Left forelimb (tissue), 1 donor: ENCODE measurements at places on chromosomes 2 and 18.
A peak's percentile ranks its signal among the peaks of the same experiment; 100 is the strongest.

DNA sequence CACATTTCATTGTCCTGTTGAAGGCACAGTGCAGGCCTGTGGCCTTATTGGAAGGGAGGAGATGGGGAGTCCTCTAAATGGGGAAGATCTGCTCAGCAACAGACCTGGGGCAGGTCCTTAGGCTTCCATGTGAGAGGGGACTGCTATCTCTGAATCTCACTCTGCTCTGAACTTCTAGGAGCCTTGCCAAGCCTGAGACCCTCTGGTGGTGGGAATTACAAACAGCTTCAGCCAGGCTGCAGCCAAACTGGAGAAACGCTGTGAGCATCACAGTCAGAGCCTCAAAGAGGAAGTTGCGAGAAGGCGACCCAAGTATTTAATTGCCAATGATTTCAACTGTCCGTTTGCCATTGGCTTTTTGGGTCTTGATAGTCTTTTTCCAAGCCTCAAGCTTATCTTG, 66.8 kb upstream of the MC2R start:
- DNase-seq: no peak

GRCh38 chr18:71238974-71239624, 950.3 kb downstream of the SOCS6 start:
- no peak for DNase-seq

- no peak for DNase-seq
These were observed 18.2 kb downstream of the SLC8A1 start for GRCh38 chr2:40433736-40434135.

DNA sequence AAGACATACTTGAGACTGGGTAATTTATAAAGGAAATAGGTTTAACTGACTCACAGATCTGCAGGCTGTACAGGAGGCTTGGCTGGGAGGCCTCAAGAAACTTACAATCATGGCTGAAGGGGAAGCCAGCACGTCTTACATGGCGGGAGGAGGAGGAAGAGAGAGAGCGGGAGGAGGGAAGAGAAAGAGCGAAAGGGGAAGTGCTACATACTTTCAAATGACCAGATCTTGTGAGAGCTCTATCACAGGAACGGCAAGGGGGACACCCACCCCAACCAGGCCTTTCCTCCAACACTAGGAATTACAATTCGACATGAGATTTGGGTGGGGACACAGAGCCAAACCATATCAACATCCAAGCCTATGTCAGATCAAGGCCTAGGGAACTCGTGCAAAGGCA, 24.2 kb downstream of the MYL12B start:
- DNase-seq: no peak

GRCh38 chr18:72107647-72108383, 436.3 kb downstream of the CBLN2 start:
- DNase-seq: no peak

GRCh38 chr2:215635071-215635787, 199.4 kb upstream of the FN1 start:
- no peak for DNase-seq

DNA sequence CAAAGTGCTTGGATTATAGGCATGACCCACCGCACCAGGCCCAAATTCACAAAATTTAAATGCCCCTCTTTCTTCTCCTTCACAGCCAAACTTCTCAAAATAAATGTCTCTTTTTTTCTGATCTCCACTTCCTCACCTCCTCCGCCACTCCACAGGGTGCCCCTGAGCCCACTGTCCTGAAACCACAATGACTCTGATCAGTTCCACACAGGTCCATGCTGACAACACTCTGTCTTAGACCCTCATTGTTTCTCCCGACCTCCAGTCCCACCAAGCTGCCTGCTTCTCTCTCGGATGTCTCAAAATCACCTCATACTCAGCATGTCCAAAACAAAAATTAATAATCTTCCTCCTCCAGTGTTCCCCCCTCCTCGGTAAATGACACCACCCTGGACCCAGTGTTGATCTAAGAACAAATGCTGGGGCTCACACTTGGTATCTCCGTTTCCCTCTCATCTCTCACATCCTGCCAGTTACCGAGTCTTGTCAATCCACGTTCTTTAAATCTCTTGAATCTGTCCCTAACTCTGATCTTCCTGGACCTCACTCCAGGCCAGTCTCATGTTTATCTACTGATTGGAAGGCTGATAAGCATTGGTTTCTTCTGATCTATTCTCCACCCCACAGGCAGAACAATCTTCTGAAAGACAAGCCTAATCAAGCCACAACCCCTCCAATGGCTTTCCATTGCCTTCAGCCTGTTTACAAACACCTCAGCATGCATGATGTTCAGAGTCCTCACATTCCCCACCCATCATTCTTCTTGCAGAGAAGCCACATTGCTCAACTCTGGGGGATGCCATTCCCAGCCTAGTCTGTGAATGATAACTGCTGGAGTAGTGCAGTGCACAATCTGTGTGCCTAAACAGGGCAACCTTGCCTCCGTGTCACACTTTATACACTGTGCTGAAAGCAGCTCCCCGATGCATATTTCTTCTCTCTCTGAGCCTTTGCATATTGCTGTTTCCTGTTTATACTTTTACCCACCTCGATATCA, 12.4 kb upstream of the ANKRD44 start:
- DNase-seq: no peak

GRCh38 chr2:80490964-80491363, 186.4 kb upstream of the LRRTM1 start:
- DNase-seq: no peak

GRCh38 chr2:122670897-122671296, 915.4 kb downstream of the TSN start:
- no peak for DNase-seq

DNA sequence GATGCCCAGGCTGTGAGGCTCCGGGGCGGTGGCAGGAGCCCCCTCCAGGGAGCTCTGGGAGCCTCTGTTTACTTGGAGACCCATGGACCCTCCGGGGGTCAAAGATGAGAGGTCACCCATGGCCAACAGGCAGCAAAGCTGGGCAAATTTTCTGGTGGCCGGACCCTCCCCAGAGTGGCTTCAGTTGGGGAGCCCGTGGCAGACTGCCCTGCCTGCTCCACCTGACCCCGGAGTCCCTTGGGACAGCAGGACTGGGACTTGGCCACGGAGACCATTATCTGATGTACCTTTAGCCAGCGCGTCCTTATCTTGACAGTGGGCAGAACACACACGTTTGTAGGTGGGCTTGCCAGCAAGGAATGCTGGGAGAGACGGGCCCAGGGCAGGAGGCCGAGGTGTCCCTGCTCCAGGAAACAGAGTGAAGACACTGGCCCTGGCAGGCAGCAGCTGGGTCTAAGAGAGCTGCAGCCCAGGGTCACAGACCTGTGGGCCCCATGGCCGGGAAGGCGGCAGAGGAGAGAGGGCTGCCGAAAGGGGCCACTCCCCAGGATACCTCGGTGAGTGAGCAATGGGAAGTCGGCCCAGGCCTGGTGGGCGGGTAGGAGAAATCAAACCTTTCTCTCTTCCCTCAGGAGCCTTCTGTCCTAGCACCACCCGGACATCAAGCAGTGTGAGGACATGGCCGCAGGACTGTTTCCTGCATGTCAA, at the start of the genes ABCG5 and ABCG8:
ABCG5 (minus strand) TSS at position 280 of the 708 bp plus-strand sequence; CDS start at position 120, 160 bp downstream.
ABCG8 (plus strand) TSS at position 412 of the 708 bp plus-strand sequence; CDS start at position 495, 83 bp downstream.
- DNase-seq: no peak

DNA sequence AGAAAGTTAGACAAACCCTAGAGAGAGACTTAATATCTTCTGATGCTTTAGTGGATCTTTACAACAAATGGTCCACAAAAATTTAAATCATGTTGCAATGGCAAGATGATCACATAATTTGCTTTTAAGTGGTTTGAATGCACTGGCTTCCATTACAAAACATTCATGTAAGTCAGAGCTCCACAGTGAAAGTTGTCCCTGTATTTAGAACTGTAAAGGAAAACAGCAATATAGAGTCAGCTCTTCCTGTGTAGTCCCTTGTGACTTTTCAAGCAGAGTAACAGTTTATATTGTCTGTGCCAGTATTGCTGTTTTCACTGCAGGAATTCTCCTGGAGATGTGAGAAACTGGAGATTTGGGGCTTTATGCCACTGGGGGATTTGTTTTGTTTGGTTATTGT, 77.7 kb downstream of the MEIS1 start:
- DNase-seq: no peak

GRCh38 chr2:36701391-36701795, 4.9 kb downstream of the VIT start:
- no peak for DNase-seq

- no peak for DNase-seq
These were observed 29.7 kb downstream of the CARF start for GRCh38 chr2:202941771-202942170.

GRCh38 chr2:157737656-157738055, 109.0 kb upstream of the ACVR1C start:
- DNase-seq: no peak

DNA sequence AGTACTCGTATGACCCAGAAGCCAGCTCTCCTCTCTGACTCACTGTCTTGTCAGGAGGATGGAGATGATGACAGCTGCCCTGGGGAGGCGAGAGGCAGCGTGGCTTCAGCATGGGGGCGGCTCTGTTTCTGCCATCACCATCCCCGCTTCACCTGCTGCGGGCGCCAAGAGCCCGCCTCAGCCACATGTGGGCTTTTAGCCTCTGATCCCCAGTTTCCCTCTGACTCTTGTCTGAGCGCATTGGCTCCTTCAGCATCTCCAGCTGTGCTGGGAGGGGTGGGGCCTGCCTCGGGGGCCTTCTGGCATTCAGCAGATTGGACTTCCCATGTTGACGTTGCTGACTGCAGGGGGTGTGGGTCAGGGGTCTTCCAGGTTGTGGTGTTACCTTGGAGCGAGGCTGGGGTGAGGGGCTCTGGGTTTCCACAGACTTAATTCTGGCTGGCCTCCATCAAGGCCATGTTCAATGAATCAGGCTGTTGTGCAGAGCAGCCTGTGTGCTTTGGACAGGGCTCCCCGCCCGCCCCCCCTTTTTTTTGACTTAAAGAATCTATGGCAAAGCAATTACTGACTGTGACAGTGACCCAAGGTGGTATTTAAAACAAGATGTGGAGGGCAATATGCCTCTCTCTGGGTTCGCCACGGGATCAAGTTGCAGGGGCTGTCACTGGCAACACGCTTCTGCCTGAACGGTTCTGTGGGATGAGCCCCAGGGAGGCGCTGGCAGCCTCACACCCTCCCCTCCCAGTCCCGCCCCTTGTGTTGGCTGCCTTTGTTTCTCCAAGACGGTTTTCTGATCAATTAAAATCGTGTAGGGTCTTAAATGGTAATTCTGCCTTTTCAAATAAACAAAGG, 228.3 kb downstream of the LDLRAD4 start:
- DNase-seq: peak; percentile 64

DNA sequence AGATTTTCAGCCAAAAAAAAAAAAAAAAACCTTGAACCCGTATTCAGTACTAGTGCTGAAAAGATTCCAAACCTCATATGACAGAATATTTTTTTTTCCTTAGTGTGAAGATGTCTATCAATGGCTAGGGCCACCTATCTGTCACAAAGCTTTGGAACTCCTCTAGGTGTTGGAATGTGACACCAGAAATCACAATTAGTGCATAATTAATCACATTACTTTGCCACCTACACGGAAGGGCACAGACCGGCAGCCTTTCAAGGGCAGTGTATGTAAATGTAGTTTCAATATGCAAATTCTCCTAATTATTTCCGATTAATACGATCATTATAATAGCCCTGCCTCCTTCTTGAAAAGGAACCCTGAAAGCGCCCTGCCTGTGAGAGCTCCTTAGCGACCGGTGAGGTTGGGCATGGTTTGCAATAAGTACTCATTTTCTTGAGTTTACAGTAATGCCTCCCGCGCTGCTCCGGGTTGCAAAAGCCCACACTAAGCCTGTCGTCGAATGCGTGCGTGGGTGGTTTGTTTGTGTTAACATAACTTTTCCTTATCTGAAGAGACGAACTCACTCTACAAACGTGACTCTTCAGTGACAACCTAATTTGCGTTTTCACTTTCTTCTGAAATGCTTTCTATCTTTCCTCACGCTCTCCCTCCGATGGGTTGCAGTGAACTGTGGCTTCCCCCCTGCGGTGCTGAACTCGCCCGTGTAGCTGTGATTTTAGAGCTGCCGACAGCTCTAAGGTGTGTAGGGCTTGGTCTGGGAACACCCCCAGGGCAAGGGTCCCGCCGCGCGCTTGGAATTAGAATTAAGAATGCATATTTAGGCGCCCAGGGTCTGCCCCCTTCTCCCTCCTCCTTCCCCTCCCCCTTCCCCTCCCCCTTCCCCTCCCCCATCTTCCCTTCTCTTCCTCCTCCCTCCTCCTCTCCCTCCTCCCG, 765 bp upstream of the ID2 start:
- DNase-seq: no peak

DNA sequence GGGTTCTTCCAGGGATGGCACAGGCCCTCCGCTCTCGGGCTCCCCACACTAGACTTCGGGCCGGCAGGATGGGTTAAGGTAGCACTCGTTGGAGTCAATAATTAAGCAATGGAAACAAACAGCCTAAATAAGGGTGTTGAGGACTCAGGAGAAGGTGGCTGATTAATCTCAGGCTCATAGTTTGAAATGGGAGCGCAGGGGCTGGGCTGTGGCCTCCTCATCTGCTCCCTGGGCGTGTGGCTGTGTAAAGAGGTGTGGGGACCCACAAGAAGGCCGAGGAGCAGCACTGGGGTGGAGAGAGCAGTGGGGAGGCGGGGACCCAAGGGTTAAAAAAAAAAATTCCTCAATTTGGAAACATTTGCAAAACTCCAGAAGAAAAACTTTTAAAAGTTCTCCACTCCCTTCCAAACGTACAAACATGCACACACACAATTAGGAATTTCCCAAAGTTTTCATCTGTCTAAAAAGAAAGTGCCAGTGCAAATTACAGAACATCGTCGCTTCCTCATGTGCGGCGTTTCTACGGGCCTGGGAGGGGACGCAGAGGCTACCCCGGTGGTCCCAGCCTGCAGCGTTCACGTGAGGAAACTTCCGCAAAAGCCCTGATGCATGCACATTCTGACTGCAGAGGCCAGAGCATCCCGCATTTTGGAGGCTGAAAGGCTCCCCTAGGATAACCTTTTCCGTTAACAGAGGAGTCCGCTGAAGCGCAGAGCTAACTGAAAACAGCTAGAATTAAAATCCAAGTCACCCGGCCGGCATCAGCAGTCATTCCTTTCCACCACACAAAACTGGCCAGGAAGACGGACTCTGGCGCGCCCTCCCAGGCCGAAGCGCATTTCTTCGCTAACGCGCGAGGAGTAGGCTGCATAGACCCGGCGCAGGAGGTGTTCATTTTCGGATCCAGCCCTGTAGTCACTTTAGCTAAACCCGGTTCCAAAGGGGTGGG, 1.0 kb upstream of the TUBB6 start:
- peak; percentile 83 for DNase-seq

DNA sequence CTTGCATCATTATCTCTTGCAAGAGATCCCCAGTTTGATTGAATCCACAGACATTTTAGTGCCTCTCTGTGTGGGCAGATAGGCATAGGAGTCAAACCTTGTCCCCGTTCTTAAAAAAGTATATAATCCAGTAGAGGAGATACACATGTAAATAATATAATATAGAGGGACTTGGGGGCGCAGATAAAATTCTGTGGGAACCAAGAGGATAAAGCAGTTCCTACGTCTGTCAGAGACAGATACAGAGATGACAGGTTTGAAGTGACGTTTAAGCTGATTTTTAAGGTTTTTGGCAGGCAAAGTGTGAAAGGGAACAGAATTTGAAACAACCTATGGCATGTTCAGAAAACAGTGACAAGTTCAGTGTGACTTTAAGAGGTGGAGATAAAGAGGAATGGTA, 63.1 kb downstream of the CAB39 start:
- no peak for DNase-seq

- DNase-seq: no peak
These were observed 4.6 kb downstream of the DPP4 start for GRCh38 chr2:162069267-162069903.

GRCh38 chr18:5244941-5245340, 47.9 kb upstream of the AKAIN1 start:
- no peak for DNase-seq
